ENCODE measurements at places on chromosomes 13 and 19. TPM values are rescaled to one million over a fixed set of nuclear protein-coding genes. Genes with fewer than 3 reads are reported as not detected.

Gene ZNF682
- not detected for total RNA-seq

Gene INSL3
- total RNA-seq = 0.68 TPM

Gene GIPR
- total RNA-seq = 3.5 TPM

Gene CYP4F2
- 0.07 TPM for total RNA-seq

Gene TEX26
- not detected for total RNA-seq

Gene C19orf85
- total RNA-seq = not detected
